BJ (cell line): ENCODE measurements at places on chromosomes 13 and 19. TPM values are rescaled to one million over a fixed set of nuclear protein-coding genes. Genes with fewer than 3 reads are reported as not detected.

Gene EBI3
- 1.2 TPM in 2 replicates for polyA plus RNA-seq

Gene C1QTNF9B
- not detected in 2 replicates for polyA plus RNA-seq

Gene UNC13A
- 1.0 and 2.2 TPM in 2 replicates for polyA plus RNA-seq

- peak; percentile 61 for DNase-seq
These were observed at the start of gene IZUMO4 for GRCh38 chr19:2096480-2097202. TSS of gene IZUMO4 (plus strand) at chr19:2096915. CDS start at chr19:2096946, 31 bp downstream.

- no peak for DNase-seq
These were observed 189.8 kb downstream of the KCTD12 start for GRCh38 chr13:76696370-76696769.

Gene CGB3
- not detected in 2 replicates for polyA plus RNA-seq

GRCh38 chr13:75639454-75639853 lies 3.3 kb downstream of the LMO7 start:
- DNase-seq: no peak

DNA sequence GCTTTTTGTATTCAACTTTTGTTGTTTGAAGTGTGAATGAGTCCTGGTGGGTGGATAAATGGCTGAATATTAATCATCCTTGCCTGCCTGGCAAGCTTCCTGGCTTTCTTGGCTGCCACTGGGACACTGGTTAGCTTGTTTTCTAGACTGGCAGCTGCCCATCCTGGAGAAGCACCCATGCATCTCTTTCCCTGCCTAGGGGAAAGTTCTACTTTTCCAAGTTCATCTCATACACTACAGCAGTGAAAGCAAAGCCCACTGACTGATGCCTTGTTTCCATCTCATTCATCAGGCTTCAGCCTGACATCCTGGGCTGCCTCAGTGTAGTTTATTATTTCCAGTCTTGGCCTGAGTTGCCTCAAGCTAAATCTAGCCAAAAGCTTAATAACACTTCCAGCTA lies 244.8 kb downstream of the PCDH20 start:
- DNase-seq: no peak

- no peak for DNase-seq
These were observed 7.3 kb upstream of the ADPRHL1 start for GRCh38 chr13:113460599-113460998.

- DNase-seq: no peak
These were observed 276.4 kb downstream of the LHFPL6 start for GRCh38 chr13:39326469-39327171.

DNA sequence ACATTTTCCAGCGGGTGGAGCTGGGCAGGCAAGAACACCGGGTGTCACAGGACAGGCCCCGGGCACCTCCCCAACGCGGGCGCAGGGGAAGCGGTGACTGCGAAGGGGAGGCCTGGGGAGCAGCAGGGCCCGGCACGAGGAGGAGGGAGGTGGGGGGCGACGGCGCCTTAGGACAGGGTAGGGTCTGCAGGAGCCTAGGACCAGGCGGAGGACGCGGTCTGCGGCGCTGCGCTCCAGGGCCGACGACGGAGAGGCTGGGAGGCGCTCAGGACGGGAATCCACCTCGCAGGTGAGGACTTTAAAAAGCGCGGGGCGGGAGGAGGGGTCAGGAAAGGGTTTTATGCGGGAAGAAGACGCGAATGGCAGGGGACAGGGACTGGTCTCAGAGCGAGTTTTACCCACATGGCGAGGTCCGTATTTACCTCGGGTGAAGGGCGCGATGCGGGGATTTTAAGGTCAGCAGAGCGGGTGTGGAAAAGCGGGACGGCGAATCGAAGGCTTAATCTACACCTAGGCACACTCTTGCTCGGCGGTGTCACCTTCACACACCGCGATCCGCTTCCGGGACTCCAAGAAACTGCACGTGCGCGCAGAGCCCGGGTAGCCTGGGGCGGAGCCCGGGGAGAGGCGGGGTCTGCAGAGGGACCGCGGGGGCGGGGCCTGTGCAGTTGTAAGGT lies 13.5 kb downstream of the ERVV-2 start:
- no peak for DNase-seq

DNA sequence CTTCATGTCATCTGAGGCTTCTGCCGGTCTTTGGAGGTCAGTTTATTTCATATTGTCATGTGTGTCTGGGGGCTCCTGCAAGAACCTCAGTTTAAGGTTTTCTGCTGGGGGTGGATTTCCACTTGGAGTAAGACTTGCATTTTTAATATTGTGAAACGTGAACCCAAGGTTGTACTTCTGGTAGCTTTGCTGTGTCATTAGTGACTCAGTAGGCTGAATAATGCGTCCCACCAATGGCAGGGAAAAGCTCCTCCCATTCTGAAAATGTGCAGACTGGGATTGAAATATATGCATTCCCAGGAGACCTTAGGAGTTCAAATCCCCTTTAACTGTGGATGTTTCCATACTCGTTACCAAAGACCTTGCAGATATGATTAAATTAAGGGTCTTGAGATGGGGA lies 46.2 kb downstream of the ING1 start:
- no peak for DNase-seq

DNA sequence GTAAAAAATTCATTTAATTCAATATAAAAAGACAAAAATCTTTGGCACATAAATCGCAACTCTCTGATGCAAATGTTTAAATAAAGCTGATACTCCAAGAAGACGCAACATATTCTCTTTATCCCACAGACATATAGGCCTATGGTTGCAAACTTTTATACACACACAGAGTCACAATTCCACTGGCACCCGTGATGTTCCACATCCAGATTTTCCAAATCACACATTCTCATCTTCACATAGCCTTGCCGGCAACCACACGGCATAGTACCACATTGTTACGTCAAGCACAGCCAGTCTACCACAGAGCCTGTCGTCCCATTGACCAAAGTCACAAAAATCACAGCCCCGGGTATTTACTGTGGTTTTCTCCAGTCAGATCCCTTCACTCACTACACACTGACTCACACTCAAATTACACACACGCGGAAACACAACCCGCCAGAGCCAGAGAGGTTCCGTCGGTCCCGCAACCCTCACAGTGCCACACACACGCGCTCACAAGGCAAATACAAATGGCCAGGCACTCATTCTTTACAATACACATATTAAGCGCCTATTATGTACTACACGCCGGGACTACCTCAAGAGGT lies 546 bp upstream of the ZNF546 start:
- peak; percentile 14 for DNase-seq

DNA sequence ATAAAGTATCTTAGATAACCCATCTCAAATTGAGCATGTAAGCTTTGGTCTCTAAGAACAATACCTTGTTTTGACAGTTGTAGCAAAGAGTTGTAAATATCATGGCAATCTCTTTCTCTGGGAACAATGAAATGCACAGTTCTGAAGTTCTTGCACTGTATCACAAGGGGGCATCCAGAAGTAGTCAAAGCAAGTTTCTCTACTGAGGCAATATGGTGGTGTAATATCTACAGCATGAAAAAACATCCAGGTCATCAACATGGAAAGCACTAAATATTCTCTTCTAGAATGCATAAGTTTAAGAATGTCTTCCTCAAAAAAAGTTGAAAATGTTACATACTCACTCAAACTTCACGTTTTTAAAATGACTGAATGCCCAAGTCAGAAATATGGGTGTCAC lies 19.6 kb downstream of the MTMR6 start:
- no peak for DNase-seq

GRCh38 chr13:24076109-24076508 lies 84.4 kb upstream of the SPATA13 start:
- no peak for DNase-seq

- DNase-seq: no peak
These were observed at the start of gene EDDM13 for GRCh38 chr19:56272161-56272798. TSS of gene EDDM13 (plus strand) at chr19:56272748. CDS start at chr19:56272835, 87 bp downstream.

Gene CYSLTR2
- not detected in 2 replicates for polyA plus RNA-seq

DNA sequence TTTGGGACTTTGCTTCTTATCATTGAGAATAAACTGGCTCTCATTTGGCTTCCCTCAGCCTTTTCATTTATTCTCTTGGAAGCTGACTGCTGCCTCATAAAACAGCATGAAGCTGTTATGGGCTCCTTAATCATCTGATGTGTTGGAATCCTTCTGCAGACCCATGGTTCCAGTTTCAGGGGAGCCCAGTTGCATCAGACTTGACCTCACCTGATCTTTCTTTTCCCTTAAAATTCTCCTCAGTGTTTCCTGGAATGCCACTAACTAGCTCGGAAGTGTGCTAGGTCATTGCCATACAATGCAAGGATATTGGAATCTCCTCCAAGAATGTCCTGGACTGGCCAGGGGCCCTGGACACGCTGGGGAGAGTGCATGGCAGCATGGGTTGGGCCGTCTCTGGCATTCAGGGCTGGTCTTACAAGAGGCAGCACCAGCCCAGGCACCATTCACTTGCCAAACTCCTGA lies 158.7 kb downstream of the FLT1 start:
- DNase-seq: no peak

DNA sequence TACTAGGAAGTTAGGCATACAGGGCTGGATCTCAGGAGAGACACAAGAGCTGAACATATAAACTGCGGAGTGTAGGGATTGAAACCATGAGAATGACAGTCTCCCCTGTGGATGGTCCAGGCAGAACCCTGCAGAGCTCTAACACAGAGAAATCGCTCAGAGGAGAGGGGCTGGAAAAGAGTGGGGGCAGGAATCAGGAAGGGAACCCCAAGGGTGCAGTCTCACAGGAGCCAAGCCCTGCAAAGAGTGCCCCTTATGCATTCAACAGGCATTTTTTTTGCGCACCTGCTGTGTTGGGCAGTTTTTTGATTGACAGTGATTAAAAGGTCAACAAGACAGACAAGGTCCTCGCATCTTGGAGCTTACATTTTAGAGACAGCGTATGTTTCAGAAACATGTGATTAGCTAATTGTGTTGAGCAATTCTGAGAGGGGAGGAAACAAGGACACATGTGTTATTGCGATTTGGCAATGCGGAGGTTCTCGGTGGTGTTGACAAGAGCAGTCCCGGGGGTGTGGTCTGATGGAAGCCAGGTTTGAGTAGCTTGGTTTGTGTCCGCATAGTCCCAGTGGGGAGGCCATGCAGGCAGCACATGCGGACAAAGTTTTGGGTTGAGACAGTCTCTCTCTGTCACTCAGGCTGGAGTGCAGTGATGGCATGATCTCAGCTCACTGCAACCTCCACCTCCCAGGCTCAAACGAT lies 182.6 kb upstream of the IRS2 start:
- DNase-seq: no peak

Gene EHD2
- polyA plus RNA-seq: 69.5 and 132 TPM in 2 replicates

GRCh38 chr13:23848019-23848418 lies 41.2 kb downstream of the MIPEP start:
- peak; percentile 19 for DNase-seq

Gene C19orf67
- not detected in 2 replicates for polyA plus RNA-seq

DNA sequence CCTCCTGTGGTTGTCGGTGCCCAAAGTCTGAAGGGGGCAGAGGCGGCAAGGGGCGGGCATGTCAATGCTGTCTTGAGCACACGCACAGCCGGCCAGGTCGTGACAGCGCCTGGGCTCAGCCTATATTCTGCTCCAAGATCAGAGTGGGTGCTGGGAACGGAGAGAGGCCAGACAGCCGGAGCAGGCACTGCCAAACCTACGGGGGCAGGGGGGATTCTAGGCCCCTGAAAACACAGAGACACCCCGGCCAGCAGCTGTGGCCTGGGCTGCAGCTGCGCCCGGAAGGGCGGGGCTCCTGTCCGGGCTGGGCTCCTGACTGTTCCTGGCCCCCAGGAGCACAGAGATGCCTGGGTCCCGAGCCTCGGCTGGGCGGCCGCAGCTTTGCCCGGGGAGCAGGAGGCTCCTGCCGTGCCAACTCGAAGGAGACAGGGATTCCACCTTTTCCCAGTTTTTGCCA lies 2662.9 kb upstream of the PCDH20 start:
- no peak for DNase-seq

Gene OLFM2
- 35.3 and 88.3 TPM in 2 replicates for polyA plus RNA-seq

GRCh38 chr13:25132751-25133390 lies 36.9 kb downstream of the PABPC3 start:
- DNase-seq: no peak

Gene MKNK2
- 71.9 and 108 TPM in 2 replicates for polyA plus RNA-seq

GRCh38 chr13:105816994-105817393 lies 718.5 kb downstream of the EFNB2 start:
- DNase-seq: no peak

- DNase-seq: no peak
These were observed 664.2 kb upstream of the SLC10A2 start for GRCh38 chr13:103730407-103730806.

Gene ZNF507
- 6.7 and 11.5 TPM in 2 replicates for polyA plus RNA-seq

Gene F2RL3
- polyA plus RNA-seq: 0.05 TPM in 1 of 2 replicates, not detected in the other

- DNase-seq: no peak
These were observed 1.6 kb downstream of the GATAD2A start for GRCh38 chr19:19406878-19407632.

Gene PNMA8A
- polyA plus RNA-seq: 0.65 and 0.74 TPM in 2 replicates

DNA sequence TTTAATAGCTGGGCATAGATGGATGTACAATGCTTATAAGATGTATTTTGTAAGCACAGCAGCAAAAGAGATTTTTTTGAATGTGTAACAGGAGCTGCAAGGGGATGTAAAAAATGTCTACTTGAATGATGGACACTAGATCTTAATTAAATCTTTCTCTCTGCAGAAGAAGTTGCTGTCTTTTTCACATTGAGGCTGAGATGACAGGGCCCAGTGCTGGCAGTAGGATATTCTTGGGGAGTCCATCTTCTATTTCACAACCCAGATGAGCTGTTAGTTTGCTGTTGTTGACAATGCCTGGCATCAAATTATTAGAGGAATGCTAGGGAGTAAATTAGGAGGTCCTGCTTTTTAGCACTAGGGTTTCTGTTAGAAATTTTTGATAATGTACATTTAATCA lies 698.7 kb downstream of the SLITRK5 start:
- DNase-seq: no peak

DNA sequence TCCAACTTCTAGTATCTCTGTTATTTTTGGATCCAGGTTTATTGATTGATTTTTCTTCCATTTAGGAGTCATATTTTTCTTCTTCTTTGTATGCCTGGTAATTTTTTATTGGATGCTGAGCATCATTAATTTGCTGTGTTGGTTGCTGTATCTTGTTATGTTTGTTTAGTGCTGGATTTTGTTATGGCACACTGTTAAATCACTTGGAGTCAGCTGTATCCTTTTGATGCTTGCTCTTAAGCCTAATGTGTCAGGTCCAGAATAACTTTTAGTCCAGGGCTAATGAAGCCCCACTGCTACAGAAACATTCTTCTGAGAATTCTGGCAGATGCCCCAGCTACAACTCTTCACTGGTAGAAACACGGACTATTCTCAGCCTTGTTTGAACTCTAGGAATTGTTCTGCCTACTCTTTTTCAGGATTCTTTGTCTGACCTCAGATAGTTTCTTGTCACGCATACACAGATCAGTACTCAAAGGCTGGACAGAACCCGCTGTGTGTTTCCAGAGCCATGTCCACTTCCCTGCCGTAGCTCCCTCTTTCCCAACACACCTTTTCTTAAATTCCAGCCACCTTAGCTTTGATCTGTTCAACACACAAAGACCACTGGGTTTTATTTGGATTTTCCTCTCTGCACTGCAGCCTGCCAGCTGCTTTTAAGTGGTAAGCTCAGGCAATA lies 137.1 kb upstream of the WASF3 start:
- DNase-seq: no peak

- DNase-seq: no peak
These were observed 79.2 kb downstream of the SLAIN1 start for GRCh38 chr13:77776704-77777103.

DNA sequence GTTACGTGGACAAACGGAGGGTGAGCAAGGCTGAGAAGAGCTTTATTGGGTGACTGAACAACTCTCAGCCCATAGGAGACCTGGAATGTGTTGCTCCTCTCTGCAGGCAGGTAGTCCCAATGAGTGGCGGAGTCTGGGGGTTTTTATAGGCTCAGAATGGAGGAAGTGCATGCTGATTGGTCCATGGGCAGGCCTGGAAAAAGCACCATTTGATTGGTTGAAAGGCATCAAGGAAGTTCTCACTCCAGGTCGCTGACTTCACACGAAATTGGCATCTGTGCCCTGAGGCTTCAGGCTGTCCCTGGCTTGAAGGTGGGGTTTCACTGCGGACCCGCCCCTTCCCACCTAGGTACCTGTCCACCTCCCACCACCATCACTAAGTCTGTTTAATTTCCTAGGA lies 65.4 kb downstream of the SPATA13 start:
- DNase-seq: no peak
